ENCODE measurements at places on chromosomes 5 and 9.

DNA sequence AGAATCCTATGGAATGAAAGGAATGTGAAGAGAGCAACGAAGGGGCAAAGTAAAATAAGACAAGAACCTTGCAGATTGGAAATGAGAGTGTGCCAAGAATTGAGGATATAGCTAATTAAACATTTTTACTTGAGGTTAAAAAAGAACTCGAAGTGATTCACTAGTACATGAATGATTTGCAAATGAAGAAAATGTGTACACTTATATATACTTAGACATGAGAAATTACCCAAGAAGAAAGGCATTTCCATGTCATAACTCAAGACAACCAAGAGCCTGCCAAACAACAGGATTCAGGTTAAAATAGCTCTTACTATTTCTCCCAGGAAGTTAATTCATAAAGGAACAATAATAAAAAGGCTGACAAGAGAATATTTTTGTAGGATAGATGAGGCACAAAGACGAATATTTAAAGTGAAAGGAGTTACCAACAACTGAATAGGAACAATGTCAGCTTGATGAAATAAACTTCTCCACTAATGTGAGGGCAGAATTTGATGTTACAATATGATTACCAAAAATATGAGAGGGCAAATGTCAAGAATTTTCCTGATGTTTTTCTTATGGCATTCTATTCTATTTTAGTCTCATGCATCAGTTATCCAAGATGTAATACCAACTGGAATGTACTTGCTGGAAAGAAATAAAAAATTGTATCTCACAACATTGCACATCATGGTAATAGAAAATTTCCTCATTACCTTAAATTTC is 18.9 kb upstream of the NPR3 start:
- no peaks in the 10 kb centered on the region for H3K4me1 ChIP-seq
- no peak overlapping the region for H3K4me3 ChIP-seq
- no peak for DNase-seq
- no peak overlapping the region for H3K27ac ChIP-seq

DNA sequence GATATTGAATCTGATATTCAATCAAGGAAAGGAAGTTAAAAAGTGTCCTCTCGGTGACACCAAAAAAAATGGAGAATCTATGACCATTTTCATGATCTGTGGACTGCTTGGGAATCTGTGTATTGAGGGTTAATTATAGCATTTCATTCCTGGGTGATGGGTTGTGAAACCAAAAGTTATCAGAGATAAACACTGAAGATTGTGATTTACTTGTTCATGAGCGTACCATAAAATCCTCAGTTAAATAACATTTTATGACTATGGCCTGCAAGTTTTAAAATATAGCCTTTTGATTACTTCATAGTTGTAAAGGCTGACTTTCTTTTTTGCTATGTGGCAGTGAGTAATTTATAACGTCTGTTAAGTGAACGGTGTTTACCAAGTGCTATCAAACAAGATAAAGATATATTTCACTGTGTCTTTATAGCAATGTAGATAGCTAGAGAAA is 267.9 kb upstream of the SEMA6A start:
- H3K4me1 ChIP-seq: no peaks in the 10 kb centered on the region
- DNase-seq: no peak
- H3K27me3 ChIP-seq: no peaks in the 10 kb centered on the region
- H3K36me3 ChIP-seq: no peaks in the 10 kb centered on the region
- H3K4me3 ChIP-seq: no peak overlapping the region
- no peak overlapping the region for H3K27ac ChIP-seq

- no peak overlapping the region for H3K27ac ChIP-seq
- H3K4me3 ChIP-seq: no peak overlapping the region
- DNase-seq: no peak
- H3K4me1 ChIP-seq: peaks cover 11% of the 10 kb centered on the region
- H3K27me3 ChIP-seq: no peaks in the 10 kb centered on the region
These were observed 46.3 kb downstream of the MAP1B start for GRCh38 chr5:72153551-72153950.

GRCh38 chr5:103942587-103943186 is 380.1 kb upstream of the NUDT12 start:
- no peak overlapping the region for H3K27ac ChIP-seq
- no peak overlapping the region for H3K4me3 ChIP-seq
- no peak for DNase-seq
- H3K27me3 ChIP-seq: no peaks in the 10 kb centered on the region

DNA sequence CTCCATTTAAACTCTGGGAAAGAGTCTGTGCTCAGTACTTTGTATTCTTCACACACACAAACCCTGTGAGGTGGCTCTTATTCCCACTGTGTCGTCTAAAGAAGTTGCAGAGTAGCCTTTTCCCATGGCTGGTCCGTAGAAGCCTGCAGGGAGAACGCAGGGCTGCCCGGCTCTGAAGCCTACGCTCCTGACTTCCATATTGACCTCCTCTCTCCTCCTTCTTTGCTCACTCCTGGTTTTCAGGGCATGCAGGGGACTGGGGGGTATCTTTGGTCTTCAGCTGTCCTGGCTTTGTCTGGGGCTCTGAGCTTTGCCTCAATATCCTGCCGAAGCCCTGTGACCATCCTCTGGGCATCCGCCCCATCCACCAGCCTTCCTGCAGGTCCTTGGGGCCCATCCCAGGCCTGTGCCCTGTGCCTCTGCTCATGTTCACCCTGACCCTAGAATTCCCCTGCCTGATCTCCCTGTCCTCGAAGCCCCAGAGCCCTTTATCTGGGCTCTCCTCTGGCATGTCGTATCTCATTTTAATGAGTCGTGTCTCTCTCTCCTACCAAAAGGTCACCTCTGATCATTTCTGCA is 83.8 kb upstream of the FSTL4 start:
- peak; percentile 5 for DNase-seq
- no peak overlapping the region for H3K4me3 ChIP-seq
- H3K27ac ChIP-seq: no peak overlapping the region

- H3K4me1 ChIP-seq: no peaks in the 10 kb centered on the region
- H3K4me3 ChIP-seq: no peak overlapping the region
- no peaks in the 10 kb centered on the region for H3K27me3 ChIP-seq
- no peak overlapping the region for H3K27ac ChIP-seq
- no peaks in the 10 kb centered on the region for H3K36me3 ChIP-seq
These were observed 4.8 kb upstream of the FAM240B start for GRCh38 chr9:38724754-38725153.

DNA sequence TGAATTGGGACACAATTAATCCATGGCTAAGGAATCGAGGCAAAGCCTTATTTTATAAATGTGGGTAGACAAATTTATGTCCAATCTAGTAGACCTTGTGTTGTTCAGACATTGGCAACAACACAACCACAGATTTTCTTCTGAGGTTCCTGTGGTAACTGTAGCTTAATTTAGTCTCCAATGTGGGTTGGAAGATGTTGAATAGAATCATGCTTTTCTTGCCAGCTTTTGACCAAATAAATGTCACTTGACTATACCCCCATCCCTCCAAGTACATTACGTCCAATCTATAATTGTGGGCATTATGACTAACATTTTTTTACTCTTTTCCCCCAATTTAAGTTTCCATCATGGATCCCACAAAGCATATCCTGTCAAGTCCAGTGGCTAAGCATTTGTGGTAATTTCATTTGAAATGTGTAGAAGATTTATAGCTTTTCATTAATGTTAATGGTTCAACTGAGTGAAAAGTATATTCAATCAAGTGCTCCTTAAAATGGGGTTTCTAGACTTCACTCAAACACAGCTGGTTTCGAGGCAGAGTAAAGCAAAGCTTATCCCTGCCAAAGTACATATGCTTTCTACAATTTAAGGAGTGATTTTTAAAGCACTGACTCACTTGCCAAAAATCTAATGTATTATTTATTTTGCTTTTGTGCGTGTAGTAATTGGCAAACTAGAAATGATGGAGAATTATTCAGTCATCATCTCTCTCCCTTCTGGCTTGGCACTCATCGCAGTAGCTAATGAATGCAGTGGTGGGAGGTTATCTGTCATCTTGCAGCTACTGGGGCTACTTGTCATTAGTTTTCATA is 141.8 kb downstream of the FAM174A start:
- H3K27me3 ChIP-seq: no peaks in the 10 kb centered on the region
- H3K36me3 ChIP-seq: no peaks in the 10 kb centered on the region
- no peaks in the 10 kb centered on the region for H3K4me1 ChIP-seq
- no peak overlapping the region for H3K4me3 ChIP-seq
- no peak overlapping the region for H3K27ac ChIP-seq
- DNase-seq: no peak

GRCh38 chr9:16198996-16199395 is 646.2 kb downstream of the CCDC171 start:
- DNase-seq: no peak
- no peak overlapping the region for H3K4me3 ChIP-seq
- no peak overlapping the region for H3K27ac ChIP-seq
- no peaks in the 10 kb centered on the region for H3K27me3 ChIP-seq
- H3K36me3 ChIP-seq: no peaks in the 10 kb centered on the region
- no peaks in the 10 kb centered on the region for H3K4me1 ChIP-seq

GRCh38 chr5:7671381-7671993 is 179.4 kb downstream of the CFAP90 start:
- no peaks in the 10 kb centered on the region for H3K27me3 ChIP-seq
- H3K4me1 ChIP-seq: 0 out of 2 replicates have a peak, but pooled peaks cover 3% of the 10 kb centered on the region

GRCh38 chr5:80566711-80567259 is 3.3 kb downstream of the ANKRD34B start:
- peaks cover 3% of the 10 kb centered on the region for H3K4me1 ChIP-seq
- no peak overlapping the region for H3K4me3 ChIP-seq
- no peak overlapping the region for H3K27ac ChIP-seq
- H3K27me3 ChIP-seq: peaks cover 9% of the 10 kb centered on the region

GRCh38 chr9:137269231-137269772 is 8.2 kb upstream of the TOR4A start:
- DNase-seq: no peak
- no peak overlapping the region for H3K4me3 ChIP-seq
- H3K27ac ChIP-seq: no peak overlapping the region
- no peaks in the 10 kb centered on the region for H3K4me1 ChIP-seq
- peaks cover 11% of the 10 kb centered on the region for H3K36me3 ChIP-seq
- no peaks in the 10 kb centered on the region for H3K27me3 ChIP-seq

DNA sequence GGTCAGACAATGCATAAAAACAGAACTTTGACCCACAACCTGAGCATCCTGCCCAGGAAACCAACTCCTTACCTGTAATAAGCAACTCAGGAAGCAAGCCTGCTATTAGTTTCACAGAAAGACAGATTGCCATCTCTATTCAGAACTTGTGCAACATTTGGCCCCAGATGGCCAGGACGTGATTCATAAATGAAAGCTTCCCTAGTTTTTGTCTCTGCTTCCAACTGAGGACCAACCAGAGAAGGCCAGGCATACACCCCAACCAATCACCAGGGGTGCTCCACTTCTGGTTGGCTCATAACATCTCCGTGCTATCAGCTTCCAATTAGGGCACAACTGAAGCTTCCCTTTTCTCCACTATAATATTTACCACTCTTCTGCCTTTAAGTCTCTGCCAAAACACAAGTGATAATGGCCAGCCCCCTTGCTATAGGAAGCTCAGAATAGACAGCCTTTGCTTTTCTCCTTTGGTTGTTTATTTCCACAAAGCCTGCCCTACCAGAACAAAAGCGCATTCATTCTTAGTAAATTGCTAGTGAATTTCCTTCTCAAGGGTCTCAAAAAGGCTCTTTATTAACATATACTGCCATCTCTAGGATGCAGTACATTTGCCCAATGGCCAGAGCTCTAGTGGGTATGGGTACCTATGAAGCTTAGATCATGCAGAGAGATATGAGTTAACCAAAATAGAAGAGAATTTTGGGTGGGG is 289.7 kb upstream of the DAP start:
- H3K27ac ChIP-seq: no peak overlapping the region
- H3K4me1 ChIP-seq: no peaks in the 10 kb centered on the region
- DNase-seq: no peak

DNA sequence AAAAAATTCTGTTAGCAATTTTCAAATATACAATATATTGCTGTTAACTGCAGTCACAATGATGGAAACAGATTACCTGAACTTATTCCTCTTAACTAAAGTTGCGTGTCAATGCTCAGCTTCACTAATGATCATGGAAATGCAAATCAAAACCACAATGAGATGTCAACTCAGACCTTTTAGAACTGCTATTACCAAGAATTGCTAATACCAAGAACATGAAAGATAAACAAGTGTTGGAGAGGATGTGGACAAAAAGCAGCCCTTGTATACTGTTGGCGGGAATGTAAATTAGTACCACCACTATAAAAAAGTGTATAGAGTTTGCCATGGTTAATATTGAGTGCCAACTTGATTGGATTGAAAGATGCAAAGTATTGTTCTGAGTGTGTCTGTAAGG is 1409.7 kb upstream of the CDH18 start:
- H3K27me3 ChIP-seq: no peaks in the 10 kb centered on the region
- H3K27ac ChIP-seq: no peak overlapping the region
- no peak overlapping the region for H3K4me3 ChIP-seq
- DNase-seq: no peak
- no peaks in the 10 kb centered on the region for H3K4me1 ChIP-seq

DNA sequence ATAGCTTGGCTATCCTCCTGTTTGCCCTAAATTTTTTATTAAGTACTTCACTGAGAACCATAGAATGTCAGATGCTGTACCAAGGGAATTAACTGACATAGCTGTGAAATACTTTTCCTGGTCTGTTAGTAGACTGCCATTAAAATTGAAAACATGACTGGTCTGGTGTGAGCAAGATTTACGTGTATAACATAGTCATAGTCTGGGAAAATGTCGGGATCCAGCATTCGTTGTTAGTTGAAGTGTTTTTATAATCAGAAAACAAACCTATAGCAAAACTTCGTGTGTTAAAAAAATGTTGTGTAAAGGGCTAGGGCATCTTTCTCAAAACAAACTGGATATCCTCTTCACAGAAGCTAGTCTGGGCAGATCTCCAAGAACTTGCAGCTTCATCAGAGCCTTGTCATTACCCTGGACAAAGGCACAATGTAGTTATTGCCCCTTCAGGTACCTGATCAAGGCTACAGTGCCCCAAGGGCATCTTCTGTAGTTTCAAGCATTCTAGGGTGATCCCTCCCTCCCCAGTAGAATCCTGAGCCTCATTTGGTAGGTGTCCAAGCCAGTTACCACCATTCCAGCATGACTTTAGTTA is 454.2 kb upstream of the SGCD start:
- no peak for DNase-seq
- no peaks in the 10 kb centered on the region for H3K27me3 ChIP-seq
- no peak overlapping the region for H3K4me3 ChIP-seq
- no peak overlapping the region for H3K27ac ChIP-seq
- no peaks in the 10 kb centered on the region for H3K4me1 ChIP-seq

GRCh38 chr5:76477061-76477460 is 74.0 kb downstream of the IQGAP2 start:
- no peaks in the 10 kb centered on the region for H3K27me3 ChIP-seq
- no peak overlapping the region for H3K4me3 ChIP-seq
- DNase-seq: no peak
- H3K4me1 ChIP-seq: peaks cover 21% of the 10 kb centered on the region
- H3K27ac ChIP-seq: no peak overlapping the region
- H3K36me3 ChIP-seq: peaks cover 4% of the 10 kb centered on the region

- H3K27me3 ChIP-seq: no peaks in the 10 kb centered on the region
- H3K36me3 ChIP-seq: no peaks in the 10 kb centered on the region
- no peak overlapping the region for H3K4me3 ChIP-seq
- no peak for DNase-seq
These were observed 60.9 kb upstream of the CD180 start for GRCh38 chr5:67257500-67257899.

GRCh38 chr9:132651259-132651658 is 18.5 kb downstream of the DDX31 start:
- no peak for DNase-seq
- H3K27ac ChIP-seq: no peak overlapping the region
- no peaks in the 10 kb centered on the region for H3K27me3 ChIP-seq
- H3K4me1 ChIP-seq: no peaks in the 10 kb centered on the region
